HEK293T (cell line): ENCODE measurements at places on chromosomes 4 and X.
A peak's percentile ranks its signal among the peaks of the same experiment; 100 is the strongest.

DNA sequence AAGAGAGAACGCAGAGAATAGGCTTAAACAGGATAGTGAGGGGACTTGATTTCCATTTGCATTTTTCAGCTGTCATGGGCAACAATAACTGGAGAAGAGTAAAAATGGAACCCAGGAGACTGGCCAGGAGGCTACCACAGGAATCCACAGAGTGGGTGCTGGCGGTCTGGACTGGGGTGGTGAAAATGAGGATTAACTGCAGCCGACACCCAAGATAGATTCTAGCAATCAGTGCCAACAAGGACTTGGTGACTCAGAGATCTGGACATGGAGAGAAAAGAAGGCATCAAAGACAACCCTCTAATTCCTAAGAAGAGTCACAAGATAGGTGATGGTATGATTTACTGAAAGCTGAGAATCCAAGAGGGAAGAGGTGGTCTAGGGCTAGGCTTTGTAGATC lies 102.8 kb downstream of the ATP8A1 start:
- no peak for DNase-seq

DNA sequence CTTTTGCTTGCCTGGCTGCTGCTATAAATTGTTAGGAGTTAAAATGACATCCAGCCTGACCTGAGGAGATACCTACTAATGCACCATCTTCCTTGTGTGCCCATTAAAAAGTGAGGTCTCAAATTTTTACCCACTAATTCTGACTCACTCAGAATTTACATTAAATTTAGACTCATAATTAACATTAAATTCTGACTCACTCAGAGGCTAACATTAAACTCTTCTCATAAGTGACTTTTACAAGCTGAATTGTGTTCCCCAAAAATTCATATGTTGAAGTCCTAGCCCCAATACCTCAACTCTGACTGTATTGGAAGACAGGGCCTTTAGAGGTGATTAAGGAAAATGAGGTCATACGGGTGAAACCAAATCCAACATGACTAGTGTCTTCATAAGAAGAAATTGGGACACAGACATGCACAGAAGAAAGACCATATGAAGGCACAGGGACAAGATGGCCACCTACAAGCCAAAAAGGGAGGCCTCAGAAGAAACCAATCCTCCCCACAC lies 11.8 kb downstream of the CASP6 start:
- DNase-seq = no peak

- DNase-seq = no peak
Observed at GRCh38 chr4:107470173-107470572, 249.9 kb downstream of the PAPSS1 start.

GRCh38 chr4:138317175-138317748 lies 75.1 kb upstream of the SLC7A11 start:
- no peak for DNase-seq

DNA sequence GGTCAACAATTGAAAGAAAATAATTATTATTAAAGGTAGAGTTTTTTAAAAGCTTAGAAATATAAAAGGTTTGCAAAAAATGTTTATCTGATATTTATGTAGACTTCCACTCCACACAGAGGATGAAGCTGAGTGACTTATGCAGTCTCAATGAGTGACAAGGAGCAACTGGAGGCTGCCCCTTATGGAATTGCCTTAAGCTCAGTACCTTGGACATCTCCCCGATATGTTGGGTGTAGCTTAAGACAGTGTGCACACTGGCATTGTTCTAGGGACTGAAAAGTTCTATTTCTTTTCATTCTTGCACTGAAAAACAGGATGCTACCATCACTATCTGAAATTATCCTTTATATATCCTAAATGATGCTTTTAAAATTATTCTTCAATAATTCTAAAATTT lies 292.1 kb downstream of the PRDM5 start:
- DNase-seq = no peak

DNA sequence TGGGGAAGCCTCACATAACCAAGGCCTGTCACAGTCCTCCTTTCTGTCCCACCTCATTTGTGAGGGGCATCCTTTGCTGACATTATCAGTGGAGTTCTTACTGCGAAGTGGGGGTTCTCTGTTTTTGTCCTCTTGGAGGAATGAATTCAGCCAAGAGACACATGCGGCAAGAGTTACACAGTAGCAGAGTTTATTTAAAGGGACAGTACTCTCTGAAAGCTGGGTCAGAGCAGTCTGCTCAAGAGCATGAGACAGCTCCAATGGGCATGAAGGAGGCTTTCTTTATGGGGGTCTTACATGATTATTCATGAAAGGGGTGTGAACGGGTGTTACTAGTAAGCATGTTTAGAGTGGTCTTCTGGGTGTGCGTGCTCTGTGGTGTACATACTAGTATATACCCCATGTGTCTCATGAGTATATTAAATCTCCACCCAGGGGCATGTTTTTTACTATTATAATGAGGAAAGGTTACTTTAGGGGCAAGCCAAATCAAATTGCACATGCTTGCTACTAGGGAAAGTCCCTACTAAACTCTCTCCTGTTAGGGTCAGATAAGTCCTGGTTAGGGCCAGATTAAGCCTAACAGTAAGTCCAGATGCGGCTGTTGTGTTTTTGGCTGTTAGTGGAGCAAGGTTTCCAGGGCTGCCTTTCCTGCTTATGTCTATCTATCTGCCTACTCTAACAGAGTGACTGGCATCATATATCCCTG lies 19.8 kb upstream of the LGI2 start:
- no peak for DNase-seq

- no peak for DNase-seq
Observed at GRCh38 chr4:145418739-145419138, 62.9 kb upstream of the SMAD1 start.

GRCh38 chr4:39464886-39465501 lies 6.1 kb downstream of the LIAS start:
- peak; percentile 34 for DNase-seq

DNA sequence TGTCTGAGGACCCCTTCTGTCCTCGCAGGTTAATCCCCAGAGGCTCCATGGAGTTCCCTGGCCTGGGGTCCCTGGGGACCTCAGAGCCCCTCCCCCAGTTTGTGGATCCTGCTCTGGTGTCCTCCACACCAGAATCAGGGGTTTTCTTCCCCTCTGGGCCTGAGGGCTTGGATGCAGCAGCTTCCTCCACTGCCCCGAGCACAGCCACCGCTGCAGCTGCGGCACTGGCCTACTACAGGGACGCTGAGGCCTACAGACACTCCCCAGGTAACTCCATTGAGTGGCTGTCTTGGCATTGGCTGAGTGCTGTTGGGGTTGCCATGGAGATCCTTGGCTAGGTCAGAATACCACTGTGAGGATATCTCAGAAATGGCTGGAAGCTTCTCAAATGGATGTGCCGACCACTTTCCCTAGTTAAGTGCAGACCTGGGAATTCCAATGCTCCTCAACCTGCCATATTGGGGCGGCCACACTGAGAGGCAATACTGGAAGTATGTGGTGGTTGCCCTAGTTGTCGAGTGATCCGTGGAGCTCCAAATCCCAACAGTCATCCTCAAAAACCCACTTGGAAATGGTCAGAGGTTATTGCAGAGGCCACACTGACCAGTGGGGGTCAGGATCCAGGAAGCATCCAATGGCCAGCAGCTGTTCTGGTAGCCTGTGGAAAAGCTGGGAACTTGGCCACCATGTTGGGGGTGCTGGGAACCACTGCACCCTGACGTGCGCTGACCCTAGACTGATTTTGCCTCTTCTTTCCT lies 4.9 kb downstream of the GATA1 start:
- no peak for DNase-seq

DNA sequence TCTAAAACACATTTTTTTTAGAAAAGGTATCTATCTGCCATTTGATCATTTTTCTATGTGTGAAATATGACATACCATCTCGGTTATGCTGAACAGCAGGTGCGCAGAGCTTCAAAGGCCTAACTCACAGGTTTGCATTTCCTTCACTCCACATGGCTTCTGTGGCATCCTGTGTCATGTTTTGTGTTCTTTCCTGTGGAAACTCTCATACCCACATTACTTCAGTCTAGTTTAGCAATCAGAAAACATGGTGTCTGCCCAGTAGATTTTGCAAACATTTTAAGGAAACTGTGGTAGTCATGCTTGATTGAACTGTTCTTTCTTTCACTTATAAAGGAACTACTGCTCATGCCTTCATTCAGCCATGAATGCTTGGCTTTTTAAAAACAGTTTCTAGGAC lies 11.3 kb upstream of the ARAP2 start:
- no peak for DNase-seq

DNA sequence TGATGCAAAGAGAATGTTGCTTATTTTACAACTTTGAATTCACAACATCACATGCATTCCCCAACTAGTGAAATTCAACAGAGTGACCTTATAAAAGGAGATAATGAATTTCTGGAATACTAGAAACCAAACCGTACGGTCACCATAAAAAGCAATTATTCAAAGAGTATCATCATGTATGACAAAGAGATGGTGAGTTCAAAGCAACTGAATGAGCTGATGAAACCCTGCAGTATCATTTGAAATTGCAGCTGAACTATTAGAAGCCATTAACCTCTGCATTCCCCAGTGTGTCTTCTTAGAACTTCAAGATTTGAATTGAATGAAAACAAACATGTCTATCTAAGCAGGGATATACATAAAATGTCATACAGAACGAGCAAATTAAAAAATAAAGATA lies 172.4 kb downstream of the SLITRK2 start:
- no peak for DNase-seq

GRCh38 chr4:8238515-8239053 lies 31.0 kb upstream of the HTRA3 start:
- DNase-seq = no peak

- no peak for DNase-seq
Observed at GRCh38 chr4:122356317-122356808, 22.4 kb upstream of the ADAD1 start.

GRCh38 chrX:11704725-11705495 lies 39.2 kb upstream of the ARHGAP6 start:
- DNase-seq = no peak

DNA sequence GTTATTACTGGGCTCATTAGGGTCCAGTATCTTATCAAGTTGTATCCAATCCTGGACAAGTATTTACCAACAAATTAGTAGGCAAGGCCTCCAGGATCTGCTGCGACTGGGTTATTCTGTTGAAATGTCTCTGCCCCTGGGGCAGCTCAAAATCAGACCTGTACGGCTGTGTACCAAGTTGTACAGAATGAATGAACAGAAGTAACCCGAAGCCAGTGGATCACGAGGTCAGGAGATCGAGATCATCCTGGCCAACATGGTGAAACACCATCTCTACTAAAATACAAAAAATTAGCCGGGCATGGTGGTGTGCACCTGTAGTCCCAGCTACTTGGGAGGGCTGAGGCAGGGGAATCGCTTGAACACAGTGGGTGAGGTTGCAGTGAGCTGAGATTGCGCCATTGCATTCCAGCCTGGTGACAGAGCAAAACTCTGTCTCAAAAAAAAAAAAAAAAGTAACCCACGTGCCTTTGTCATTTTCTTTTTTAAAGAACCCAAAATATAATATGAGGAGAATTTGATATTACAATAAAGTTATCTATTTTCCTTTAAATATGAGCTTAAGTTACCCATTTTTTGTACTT lies 127.3 kb downstream of the CBR4 start:
- DNase-seq = no peak

DNA sequence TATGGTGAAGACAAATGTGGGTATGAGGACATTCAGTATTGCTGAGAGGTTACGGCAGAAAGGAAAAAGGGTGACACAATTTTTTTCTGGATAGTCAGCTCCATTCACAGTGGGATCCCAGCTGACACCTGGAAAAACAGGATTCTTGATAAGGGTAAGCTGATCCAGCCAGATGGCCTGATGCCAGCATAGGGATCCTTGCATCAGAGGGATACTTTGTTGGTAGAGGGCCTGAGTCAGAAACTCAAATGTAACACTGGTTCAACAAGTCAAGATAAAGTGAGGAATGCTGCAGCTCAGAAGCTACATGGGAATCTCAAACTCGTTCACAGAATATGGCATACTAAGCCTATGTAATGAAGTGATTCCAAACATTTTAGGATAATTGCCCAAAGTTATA lies 726.7 kb downstream of the C4orf33 start:
- DNase-seq = peak; percentile 24

DNA sequence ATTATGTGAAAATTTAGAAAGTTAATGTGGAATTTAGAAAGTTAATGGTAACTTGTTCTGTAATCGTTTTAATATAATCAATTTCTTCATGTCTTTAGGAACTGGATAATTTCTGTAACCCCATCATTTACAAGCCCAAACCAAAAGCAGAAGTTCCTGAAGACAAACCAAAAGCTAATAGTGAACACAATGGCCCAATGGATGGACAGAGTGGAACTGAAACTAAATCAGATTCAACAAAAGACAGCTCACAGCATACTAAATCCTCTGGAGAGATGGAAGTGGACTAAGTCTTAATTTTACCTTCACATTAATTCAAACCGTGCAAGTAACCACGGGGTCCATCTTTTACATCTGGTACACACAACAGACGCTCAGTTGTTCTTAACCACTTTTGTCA lies 48.1 kb upstream of the PLK4 start:
- DNase-seq = no peak

- DNase-seq = no peak
Observed at GRCh38 chrX:13064599-13065143, 20.3 kb upstream of the FAM9C start.

DNA sequence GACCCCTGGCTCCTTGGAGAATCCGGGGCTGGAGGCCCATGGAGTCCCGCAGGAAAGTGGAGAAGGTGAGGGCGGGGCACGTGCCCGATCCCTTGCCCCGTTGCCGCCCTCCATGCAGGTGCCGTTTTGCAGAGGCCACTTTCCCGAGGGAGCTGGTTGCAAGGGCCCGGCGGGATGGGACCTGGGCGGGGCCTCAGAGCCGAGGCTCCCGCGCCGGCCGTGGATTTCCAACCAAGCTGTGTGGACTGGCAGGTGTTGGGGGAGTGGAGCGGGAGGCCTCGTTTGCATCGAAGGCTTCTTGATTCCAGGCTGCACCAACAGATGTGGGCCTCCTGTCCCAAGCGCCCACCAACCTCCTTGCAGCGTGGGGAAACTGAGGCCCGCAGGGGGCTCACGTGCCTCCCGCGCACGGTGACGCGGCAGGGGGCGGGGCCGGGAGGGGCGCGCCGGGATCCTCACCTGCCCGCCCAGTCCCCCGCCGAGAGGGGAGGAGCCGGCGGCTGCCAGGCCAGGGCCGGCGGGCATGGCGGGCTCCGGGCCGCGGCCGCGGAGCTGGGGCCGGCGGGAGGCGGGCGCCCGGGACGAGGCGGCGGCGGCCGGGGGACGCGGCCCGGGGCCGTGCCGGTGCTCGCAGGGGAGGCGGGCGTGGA lies 24.9 kb downstream of the SH3BP2 start:
- peak; percentile 80 for DNase-seq

GRCh38 chrX:19627081-19627480 lies 111.8 kb upstream of the MAP3K15 start:
- DNase-seq = no peak

DNA sequence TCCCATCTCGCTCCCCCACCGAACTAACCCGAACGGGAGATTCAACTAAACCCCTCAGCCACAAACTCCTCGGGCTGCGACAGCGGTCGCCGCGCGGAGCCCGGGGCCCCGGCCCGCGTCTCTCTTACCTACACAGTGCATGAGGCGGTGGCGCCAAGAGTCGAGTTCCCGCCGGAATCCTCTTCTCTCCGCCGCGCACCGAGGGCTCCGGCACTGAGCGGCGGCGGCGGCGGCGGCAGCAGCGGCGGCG lies 160 bp downstream of the LCORL start:
- DNase-seq = peak; percentile 42
